Endothelial cell (in vitro differentiated cells): ENCODE measurements at places on chromosomes 7 and 10.

DNA sequence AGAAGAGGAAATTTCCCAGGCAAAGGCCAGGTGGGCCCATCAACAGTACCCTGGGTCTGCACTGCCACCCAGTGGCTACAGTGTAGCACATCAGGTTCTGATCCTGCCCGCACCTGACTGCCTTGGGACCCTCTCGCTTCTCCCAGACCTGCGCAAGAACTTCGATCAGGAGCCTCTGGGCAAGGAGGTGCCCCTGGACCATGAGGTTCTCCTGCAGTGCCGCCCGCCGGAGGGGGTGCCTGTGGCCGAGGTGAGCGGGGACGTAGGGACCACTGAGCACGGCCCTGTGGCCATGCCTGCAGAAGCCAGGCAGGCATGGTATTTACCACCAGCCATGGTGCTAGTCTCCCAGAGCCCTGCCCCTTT lies 33.9 kb upstream of the SLC29A3 start:
- DNase-seq = peak; percentile 60

- no peak for DNase-seq
Observed at GRCh38 chr10:13724484-13724883, 137.7 kb downstream of the PRPF18 start.

GRCh38 chr7:71019706-71020105 lies 112.2 kb upstream of the GALNT17 start:
- no peak for DNase-seq

DNA sequence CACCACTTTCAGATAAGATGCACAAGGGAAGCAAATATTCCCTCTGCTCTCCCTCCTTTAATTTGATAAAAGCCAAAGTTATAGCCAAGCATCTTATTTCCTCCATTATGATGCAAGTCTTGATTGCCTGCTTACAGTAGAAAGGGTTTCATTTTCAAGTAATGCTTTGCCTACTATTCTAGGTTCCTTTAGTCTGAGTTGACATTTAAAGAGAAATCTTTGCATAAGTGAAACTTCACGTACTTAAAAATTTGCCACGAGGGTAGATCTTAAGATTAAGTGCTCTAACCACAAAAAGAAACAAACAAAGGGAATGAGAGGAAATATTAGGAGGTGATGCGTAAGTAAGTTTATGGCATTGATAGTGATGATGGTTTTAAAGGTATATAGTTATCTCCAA lies 78.1 kb upstream of the VWDE start:
- DNase-seq = no peak

DNA sequence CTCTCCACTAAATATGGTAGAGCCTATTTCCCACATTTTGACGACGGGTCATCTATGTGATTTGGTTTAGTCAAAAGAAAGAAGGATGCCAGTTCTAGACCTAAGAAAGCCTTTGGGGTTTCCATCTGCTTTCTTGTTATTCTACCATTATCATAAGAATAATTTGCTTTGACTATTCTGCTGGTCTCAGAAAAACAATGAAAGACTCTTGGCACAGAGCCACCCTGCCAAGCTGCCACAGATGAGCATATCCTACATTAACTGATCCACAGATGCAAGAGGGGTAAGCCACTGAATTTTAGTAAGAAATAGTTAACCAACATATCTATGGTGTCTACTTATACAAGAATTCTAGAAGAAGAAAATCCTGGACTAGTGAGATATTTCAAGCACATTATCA lies 158.6 kb upstream of the MAGI2 start:
- DNase-seq = no peak

- DNase-seq = no peak
Observed at GRCh38 chr10:1451941-1452340, 285.4 kb downstream of the ADARB2 start.
